ENCODE measurements at places on chromosomes 7 and 10.

DNA sequence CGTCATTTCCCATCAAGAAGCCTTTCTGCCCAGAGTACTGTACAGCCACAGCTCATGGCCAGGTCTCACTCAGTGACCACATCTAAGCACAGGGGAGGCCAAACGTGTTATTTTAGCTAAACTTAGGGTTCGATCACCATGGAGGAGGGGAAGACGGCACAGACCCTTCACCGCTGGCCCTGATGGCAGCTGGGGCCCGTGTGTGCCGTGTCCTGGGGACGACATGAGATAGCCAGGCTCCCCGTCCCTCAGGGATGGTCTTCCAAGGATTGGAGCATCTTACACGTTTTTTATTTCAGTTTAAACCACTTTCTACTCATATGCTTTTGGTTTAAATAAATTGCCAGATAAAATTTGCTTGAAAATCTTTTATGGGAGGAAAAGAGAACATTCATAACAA lies 512.9 kb downstream of the DNAJB6 start:
- DNase-seq, result no peak

- DNase-seq, result no peak
Observed at GRCh38 chr10:132164761-132165278, 21.9 kb upstream of the DPYSL4 start.

- DNase-seq, result peak; percentile 68
Observed at GRCh38 chr7:93115796-93116195, 2.0 kb downstream of the SAMD9 start.

DNA sequence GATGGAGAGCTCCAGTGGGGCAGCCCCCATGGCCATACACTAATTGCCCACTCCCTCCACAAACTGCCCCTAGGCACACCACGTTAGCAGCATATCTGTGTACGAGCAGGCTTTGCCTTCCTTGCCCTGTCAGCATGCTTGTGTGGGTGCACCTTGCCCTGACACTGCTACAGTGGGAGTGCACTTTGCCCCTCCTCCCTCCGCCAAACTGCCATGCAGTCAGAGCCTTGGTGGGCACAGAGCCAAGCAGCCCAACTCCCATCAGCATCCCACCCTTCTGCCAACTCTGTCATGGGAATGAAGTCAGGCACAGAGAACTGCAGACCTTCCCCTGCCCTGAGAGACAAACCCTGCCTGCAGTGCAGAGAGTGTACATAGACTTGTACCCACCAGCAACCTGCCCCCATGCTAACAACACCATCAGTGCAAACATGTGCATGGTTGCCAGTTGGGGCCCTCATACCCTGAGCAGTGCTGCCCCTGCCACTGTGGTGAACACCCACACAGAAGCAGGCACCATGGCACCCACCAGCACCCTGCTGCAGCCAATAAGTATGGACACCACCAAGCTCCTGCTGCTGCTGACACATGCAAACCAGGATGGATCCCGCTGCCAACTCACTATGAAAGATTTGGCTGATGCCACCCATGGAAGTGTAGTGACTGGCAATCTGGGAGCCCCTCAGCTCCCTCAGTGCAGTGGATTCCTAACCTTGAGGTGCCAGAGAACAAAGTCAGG lies 1197.7 kb upstream of the CELF2 start:
- DNase-seq, result no peak

- no peak for DNase-seq
Observed at GRCh38 chr7:34184466-34184865, 279.1 kb downstream of the BMPER start.

DNA sequence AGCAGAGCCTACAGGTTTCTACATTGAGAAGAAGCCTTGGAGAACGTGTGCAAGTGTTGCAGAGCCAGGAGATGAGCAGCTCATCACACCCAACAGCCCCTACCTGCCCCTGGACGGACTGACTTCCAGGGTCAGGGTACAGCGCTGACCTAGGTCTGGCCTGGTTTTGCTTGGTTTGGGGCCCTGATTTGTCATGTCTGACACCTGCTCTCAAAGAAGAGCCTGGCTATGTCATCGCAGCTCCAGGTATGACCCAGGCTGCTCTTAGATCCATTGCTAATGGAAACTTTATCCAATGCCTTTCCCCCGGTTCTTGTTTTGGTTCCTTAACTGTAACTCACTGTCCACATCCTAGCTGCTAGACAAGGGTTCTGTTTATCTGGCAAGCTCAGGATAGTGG lies 149.5 kb downstream of the CXCL12 start:
- no peak for DNase-seq

GRCh38 chr7:51069411-51070083 lies 247.1 kb downstream of the COBL start:
- no peak for DNase-seq

- no peak for DNase-seq
Observed at GRCh38 chr7:26202019-26202990, 760 bp downstream of the CBX3 start.

DNA sequence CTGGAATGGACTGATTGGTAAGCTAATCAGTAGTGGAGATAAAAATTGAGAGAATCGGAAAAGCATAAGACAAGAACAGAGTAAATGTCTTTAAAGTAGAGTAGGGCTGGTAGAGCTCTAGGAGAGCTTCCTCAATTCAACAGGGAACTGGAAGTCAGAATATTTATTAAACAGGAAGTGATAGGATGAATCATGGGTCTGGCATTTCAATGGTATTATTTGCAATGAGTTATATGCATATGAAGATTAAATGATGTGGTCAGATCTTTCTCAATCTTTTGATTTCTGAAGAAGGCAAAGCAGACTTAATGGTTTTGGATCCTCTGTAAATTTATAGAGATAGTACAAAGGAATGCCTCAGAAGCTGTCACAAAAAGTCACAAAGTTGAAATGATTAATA lies 349.0 kb downstream of the HPSE2 start:
- DNase-seq, result no peak

GRCh38 chr7:113285411-113285810 lies 167.1 kb upstream of the SMIM30 start:
- DNase-seq, result no peak

DNA sequence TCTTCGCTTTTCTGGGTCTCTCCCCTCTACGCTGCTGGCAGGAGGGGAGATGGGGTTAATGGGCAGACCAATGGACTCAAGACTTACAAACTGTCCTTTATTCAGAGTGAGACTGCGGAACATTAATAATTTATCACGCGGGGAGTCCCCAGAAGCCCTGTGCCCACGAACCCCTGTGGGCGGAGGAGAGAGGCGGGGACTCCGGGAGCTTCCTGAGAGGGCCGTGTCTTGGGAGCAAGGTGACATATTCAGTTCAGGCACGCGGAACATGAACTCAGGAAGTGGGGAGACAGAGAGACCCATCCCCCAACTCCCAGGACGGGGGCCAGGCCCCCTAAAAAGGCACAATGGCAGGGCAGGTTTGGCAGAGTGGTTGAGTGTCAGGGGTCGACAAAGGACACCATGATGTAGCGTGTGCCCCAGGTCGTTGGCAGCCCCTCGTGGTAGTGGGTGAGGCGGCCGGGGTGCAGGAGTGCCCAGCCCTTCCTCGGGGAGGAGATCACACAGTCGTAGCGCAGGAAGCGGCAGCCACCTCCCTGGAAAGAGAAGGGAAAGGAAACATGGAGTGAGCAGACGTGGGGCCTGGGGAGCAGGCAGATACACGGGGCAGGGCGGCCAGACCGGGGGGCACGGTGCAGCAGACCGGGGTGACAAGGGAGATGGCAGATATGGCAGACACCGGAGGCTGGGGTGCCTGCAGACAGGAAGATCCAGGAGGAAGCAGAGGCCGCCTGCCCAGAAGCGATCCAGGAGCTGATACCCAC lies 5.2 kb upstream of the MOGAT3 start:
- no peak for DNase-seq

- DNase-seq, result no peak
Observed at GRCh38 chr10:75851580-75852345, 420.3 kb downstream of the LRMDA start.

- no peak for DNase-seq
Observed at GRCh38 chr10:92846-93245, 42.4 kb upstream of the ZMYND11 start.

- no peak for DNase-seq
Observed at GRCh38 chr7:155725006-155725355, 80.5 kb downstream of the RBM33 start.

DNA sequence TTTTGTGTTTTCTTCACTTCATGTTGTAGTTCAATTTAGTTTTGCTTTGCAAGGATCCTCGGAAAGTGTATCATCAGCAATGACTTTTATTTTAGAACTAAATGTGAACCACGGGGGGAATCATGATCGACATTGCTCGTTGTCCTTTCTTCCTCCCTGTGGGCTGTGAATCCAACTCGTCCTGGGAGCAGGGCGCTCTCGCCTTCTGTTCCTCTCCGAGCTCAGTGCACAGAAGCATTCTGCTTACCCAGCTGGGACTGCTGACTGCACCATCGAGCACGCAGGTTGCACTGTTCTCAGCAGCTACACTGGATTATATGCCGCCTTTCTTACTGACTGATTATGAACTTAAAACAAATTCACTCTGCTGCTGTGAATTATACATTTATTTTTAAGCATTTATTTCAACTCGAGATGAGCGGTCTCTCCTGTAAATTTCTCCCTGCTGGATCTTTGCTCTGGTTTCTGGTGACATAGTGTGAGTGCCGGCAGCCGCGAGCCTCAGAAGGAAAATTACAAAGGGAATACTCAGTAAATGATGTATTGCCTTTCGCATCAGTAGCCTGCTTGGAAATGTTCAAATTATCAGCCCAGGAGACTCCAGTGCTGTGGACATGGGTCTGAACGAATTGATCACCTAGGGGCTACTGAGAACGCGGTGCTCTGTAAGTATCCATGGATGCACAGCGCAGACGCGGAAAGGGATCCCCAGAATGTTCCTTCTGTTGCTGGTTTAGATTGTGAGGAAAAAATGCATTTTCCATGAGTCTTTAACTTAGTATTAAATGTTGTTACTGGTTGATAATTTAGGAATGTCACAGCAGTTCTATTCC lies 92.6 kb downstream of the PTPRE start:
- DNase-seq, result no peak

DNA sequence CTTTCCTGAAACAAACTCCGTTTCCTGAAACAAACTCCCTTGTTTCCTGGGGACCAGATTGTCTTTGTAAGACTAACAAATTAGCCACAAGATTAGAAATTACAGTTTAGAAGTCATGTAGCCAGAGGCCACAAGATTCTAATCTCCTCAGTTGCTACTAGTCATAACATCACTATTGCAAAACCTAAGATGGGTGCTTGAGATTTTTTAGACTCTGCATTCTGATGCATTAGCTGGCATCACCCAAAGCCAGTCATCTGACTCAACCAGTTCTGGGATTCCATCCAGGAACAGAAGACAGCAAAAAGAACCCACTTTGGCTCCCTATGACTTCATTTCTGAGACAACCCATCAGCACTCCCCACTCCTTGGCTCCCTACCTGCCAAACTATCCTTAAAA lies 367.9 kb upstream of the MBL2 start:
- no peak for DNase-seq

DNA sequence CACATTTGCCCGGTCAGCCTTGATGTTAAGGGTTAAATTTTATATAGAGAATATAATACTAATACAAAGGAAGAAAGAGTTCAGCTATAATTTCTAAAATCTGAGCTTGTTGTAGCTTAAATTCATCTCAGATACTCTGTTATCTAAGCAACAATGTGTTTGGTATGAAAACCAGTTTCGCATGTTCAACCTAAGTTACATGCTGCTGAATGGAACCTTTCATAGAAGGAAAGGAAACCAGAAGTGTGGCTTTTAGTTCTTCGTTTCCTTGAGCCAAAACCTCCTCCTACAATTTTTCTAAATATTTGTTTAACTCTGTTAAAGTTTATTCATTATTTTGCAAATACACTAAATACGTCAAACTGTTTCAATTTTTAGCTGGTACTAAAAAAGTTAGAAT lies 18.5 kb downstream of the AGR2 start:
- DNase-seq, result no peak

DNA sequence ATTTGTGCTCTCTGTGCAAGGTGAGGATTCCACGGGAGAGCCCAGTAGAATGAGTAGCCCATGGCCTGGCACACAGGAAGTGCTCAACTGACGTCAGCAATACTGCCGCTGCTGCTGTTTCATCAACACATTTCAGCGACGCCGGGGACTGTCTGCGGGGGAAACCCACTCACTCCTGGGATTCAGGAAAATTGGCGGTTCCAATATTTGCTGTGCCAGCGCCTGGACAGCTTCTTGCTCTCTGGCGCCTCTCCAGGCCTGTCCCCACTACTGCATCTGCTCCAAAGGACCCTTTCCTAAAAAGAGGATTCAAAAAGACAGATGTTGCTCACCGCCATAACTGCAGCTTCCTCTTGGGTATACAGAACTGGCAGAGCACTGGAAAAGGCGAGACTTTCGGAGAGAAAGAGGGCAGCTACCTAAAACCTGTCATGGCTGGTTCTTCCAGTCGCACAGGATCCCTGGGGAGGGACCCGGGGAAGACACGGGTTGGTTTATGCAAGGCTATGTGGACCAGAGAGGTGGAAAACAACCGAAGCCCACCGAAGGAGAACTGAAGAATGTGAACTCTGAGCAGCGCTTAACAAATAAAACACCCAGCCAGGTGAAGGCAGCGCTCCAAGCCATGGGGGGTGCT lies 39.7 kb upstream of the ENO4 start:
- no peak for DNase-seq

DNA sequence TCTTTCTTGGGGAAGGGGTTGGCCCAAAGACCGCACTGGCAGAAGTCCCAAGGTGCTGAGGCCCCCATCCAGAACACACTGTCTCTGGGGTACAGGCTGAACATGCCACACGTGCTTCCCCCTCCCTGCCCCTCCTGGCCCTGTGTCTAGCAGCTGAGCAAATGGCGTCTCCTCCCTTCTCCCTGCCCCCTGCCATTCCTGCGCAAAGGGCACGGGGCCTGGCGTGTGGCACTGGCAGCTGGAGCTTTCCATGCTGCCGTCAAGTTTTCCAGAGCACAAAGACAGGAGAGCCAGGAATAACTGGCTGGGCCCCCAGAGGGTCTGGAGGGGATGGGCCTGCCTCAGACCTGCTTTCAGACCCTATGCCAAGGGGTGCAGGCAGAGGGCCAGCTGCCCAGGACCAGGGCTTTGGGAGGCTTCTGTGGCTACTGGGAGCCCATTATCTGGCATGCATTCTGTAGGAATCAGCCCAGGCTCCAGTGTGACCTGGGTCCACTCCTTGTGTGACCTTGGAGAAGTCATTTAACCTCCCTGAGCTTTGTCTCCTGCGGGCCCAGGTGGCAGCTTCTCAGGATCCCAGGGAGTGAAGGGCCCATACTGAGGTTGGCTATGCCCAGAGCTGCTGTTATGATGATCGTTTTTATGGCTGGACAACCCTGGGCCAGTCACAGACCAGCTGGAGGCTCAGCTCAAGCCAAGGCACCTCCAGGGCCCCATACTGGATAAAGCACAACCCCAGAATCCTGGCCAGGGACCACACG lies 710 bp upstream of the LDB3 start:
- no peak for DNase-seq

All from BJ (cell line).